ENCODE measurements at places on chromosomes 11 and 22. TPM values are rescaled to one million over a fixed set of nuclear protein-coding genes. Genes with fewer than 3 reads are reported as not detected.

Gene MIOX
- total RNA-seq, result not detected

Gene PTPRCAP
- total RNA-seq, result 1.3 TPM

Gene PLAAT3
- 261 TPM for total RNA-seq

GRCh38 chr11:33320814-33321330, 63.7 kb downstream of the HIPK3 start:
- H3K27ac ChIP-seq, result no peak overlapping the region
- no peaks in the 10 kb centered on the region for H3K27me3 ChIP-seq
- H3K36me3 ChIP-seq, result no peaks in the 10 kb centered on the region
- H3K4me1 ChIP-seq, result no peaks in the 10 kb centered on the region

- peaks cover 19% of the 10 kb centered on the region for H3K4me1 ChIP-seq
- H3K4me3 ChIP-seq, result no peak overlapping the region
- peaks cover 18% of the 10 kb centered on the region for H3K36me3 ChIP-seq
- no peaks in the 10 kb centered on the region for H3K27me3 ChIP-seq
- DNase-seq, result no peak
Measured at GRCh38 chr22:19808873-19809478, 45.7 kb downstream of the GNB1L start.

All from Calu3 (cell line).